ENCODE measurements at places on chromosomes 12 and 14.
A peak's percentile ranks its signal among the peaks of the same experiment; 100 is the strongest.

GRCh38 chr12:98698603-98699463 is 53.7 kb downstream of the APAF1 start:
- DNase-seq = peak; percentile 46

- DNase-seq = no peak
Observed at GRCh38 chr12:19894050-19894449, 454.8 kb downstream of the AEBP2 start.

- DNase-seq = no peak
Observed at GRCh38 chr14:21042918-21043317, 756 bp downstream of the RNASE7 start.

DNA sequence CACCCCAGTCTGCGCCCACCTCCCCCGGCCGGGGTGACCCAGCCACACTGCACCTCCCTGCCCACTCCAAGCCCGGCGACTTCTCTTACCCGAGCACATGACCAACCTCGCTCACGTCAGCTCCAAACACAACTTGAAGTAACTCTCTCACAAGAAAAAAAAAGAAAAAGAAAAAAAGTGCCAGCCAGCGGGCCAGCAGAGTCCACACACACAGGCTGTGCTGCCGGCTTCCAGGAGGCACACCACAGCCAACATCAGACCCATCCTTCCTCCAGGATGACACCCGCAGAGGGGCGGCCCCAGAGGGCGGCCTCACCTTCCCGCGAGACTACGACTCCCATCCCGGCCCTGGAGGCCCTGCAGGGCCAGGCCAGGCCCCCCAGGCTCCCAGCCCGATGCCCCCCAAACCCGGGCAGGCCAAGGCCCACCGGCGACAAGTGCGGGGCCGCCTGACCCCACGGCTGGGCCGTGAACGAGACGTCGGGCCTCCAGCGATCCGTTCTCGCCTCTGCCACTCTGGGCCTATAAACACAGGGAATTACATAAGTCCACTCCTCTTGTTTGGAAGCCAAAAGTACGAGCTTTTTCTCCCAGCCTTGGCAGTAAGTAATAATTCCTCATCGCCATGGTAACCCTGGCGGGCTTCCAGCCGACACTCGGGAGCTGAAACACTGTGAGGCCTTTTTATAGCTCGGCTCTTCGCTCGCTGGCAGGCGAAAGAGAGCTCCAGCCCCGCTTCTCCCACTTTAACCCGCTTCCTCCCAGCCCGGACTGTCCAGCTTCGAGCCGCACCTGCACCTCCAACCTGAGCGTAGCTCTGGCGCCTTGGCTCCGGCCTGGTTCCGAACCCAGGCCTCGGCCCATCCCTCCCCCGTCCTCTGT is 49.1 kb downstream of the NCOR2 start:
- peak; percentile 91 for DNase-seq

DNA sequence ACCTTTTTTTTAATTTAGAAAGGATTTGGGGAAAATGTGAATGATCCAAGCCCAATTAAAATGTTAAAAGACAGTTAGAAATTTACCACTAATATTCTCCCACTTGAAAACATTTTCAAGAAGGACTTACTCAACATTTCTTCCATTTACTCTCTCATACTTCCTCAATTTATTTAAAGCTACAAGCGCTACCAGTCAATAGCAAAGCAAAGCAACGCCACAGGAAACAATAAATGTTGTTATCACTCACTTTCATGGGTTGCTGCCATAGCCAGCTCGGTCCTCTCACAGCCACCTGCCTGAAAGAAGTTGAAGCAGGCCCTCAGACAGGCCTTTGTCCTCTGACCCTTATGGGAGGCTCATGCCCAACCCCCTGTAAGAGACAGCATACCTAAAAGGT is 6.0 kb upstream of the SOS2 start:
- no peak for DNase-seq

GRCh38 chr12:32493282-32493681 is 93.9 kb downstream of the FGD4 start:
- DNase-seq = no peak

DNA sequence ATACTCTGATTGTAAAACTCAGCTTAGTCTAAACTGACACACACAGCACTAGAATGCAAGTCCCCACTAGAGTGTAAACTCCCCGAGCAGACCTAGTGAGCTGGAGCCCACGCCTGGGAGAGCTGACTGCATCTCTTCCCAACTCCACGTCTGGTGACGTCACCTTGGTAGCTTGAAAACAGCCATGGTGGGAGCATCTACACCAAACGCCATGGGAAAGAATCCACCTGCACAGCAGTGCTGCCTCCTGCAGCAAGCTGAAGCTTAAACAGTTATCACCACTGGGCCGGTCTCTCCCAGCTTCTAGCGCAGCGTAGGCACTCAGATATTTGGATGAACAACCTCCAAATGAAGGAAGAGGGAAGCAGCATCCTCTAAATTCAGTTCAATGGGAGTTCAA is 4.3 kb upstream of the PAPLN start:
- no peak for DNase-seq

DNA sequence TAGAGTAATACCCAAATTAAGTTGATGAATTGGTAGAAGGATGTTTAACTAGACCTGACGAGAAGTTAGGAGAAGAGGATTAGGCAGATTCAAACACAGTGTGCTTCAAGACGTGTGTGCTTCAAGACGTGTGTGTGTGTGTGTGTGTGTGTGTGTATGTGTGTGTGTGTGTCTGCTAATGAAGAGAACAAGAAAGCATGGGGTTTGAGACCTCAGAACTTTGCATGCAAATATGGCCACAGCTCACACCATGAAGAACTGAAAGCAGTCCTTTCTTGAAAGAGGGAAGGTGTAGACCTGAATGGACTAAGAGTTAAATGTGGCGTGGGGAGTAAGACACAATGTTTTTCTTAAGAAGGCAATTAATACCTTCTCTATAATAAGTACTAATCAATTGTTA is 32.5 kb upstream of the SSPN start:
- no peak for DNase-seq

DNA sequence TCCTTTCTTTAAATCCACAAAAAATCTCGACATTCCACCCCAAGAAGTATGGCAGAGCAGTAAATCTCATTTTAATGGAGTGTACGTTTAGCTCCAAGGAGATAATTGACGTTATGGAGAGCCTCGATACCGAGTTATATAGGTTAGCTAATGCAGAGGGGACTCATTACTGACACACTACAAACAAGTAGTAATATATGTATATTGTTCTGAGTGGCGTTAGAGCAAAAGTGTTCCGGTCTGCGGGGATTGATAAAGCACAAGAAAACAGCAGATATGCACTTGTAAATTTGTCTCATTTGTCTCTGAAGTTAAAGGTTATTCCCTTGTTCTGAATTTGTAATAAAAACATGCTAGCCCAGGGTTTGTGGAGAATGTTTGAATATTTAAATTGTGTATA is 84.1 kb downstream of the BCL11B start:
- no peak for DNase-seq

- DNase-seq = no peak
Observed at GRCh38 chr12:2047752-2048151, 5.0 kb upstream of the CACNA1C start.

GRCh38 chr14:56632195-56632594 is 52.6 kb downstream of the TMEM260 start:
- no peak for DNase-seq

DNA sequence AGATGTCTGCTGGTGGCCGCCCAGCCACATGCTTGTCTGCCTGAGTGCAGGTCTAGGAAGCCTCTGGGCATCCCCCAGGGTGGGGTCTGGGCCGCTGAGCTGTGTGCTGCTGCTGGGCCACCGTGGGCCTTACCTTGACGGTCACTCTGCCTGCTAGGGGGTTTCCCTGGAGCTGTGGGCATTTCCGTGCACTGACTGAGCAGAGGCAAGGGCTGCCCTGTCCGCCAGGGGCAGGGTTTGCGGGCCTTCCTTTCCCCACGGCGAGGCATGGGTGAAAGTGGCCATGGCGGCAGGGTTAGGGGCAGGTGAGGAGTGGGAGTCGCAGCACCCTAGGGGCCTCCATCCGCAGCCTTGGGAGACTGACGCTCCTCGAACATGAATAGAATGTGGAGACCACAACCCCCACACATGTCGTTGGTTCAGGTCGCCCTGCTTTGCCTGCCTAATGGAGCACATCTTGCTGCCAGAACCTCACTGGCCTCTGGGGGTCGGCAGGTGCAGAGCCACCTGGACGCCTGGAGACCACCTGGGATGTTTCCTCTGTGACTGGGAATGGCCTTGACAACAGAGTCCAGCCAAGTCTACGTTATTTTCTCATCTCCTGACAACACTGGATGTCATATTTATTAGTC is 2.5 kb downstream of the ZBTB42 start:
- peak; percentile 51 for DNase-seq

- DNase-seq = peak; percentile 60
Observed at GRCh38 chr14:51954031-51954430, 35.3 kb upstream of the RTRAF start.

DNA sequence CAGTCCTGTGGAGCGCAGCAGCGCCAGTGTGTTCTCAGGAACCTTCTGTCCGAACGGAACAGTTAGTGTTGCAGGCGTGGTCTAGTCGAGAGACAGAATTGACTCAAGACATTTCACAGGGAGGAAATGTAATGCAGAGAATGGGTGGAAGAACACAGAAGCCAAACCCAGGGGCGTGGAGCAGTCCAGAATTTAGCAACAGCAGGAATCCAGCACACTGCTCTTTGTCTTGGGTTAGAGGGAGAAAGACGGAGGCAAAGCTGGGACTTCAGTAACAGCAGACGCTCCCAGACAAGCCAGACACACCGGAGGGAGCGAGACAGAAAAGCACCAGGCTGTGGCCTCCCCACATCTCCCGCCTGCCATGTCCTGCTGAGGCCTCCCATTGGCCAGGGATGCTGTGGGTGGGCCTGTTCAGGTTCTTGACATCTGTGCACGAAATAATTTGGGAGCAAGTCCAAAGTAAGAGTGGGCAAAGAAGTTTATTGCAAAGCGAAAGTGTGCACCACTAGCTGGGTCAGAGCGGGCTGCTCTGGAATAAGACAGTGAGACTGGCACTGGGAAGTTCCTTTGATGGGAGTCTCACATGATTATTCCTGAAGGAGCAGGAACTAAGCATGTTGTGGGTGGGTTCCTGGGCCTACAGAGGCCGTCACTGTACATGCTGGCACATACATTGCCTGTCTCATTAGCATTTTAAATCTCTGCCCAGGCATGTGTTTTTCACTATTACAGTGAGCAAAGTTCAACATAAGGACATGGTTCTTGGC is 339.3 kb upstream of the SFSWAP start:
- no peak for DNase-seq

GRCh38 chr12:3173008-3173553 is 95.9 kb downstream of the TSPAN9 start:
- no peak for DNase-seq

GRCh38 chr12:131096681-131097181 is 143.0 kb downstream of the ADGRD1 start:
- no peak for DNase-seq

DNA sequence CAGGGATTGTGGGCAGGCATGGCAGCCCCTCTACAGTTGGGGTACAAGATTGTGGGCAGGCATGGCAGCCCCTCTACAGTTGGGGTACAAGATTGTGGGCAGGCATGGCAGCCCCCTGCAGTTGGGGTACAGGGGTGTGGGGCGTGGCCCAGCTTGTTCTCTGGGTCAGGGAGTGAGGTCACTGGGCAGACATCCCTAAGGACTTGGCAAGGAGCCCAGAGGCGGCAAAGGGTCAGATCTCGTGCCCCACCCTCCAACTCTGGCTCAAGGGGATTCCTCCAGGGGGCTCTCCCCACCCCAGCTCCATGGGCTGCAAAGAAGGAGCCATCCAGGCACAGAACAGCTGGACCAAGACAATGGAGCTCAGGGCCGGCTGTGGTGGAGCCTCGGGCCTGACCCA is 25.8 kb upstream of the NUDT14 start:
- no peak for DNase-seq

- DNase-seq = no peak
Observed at GRCh38 chr12:51900323-51900889, 6.9 kb upstream of the ACVRL1 start.

DNA sequence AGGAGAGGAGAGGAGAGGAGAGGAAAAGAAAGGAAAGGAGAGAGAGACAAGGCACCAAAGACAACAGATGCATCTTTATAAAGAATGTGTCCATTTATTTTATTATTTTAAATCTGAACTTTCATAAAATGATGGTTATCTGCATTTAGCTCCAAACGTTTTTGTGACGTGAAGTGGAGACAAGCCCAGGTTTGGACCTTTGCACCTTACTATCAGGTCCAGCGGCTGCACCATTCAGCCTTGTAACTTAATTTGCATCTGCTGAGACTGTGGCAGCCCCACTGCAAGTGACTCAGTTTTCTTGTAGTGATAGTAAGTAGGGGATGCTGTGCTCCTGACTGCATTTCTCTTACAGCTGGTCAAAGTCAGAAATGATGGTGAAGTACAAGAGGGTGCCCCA is 130.7 kb downstream of the NTF3 start:
- DNase-seq = no peak
